ENCODE measurements at places on chromosomes 3 and 15.
A peak's percentile ranks its signal among the peaks of the same experiment; 100 is the strongest.

DNA sequence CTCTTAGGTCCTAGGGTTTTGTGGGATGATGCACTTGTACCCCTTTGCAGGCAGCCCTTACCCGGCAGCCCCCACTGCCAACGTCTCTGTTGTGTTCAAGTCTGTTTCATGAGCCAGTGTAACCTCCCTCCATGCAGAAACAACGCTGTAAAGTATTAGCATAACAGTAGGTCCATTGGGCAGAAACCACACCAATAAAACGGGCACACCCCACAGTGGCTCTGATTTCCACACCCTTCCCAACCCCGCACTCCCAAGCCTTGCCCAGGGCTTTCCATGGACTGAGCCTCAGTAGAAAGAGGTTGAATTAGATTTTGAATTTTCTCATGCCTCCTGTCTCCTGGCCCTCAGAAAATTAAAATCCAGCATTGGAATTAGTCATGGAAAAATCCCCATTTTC lies 124.5 kb downstream of the CACNA1D start:
- no peaks in the 10 kb centered on the region for H3K36me3 ChIP-seq
- H3K27me3 ChIP-seq = peaks cover 19% of the 10 kb centered on the region
- H3K4me3 ChIP-seq = no peak overlapping the region
- H3K27ac ChIP-seq = no peak overlapping the region
- DNase-seq = no peak
- no peaks in the 10 kb centered on the region for H3K4me1 ChIP-seq

DNA sequence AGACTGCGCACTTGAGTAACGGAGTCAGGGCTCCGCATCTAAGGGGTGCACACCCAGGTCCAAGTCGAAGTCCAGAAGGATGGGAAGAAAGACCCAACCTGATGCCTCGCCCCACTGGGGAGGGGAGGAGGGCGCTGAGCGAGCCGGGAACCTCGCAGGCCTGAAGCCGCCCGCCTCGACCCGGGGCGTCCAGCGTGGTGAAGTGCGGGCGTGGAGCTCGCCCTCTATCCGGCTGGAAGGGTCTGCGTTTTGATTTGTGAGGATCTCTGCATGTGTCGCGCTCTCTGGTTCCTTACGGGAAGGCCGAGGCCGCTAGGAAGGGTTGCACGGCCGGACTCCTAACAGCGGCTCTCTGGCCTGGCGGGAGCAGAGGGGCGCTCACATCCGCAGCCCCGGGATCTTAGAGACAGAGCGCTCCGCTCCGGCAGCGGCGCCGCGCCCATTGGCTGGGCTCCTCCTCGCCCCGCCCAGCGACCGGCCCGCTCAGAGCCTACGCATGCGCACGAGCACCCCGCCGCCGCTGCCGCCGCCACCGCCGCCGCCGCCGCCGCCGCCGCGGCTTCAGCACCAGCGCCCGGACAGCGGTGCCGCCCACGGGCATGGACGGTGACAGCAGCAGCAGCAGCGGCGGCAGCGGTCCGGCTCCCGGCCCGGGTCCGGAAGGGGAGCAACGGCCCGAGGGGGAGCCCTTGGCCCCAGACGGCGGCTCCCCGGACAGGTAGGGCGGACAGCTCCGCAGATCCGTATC lies at the start of gene DISP2:
Gene DISP2 (plus strand): TSS at position 497 of the 748 bp plus-strand sequence. CDS start 103 bp downstream, at position 600.
- H3K4me3 ChIP-seq = peak within 1 kb of the TSS; percentile 83
- H3K27ac ChIP-seq = peak within 1 kb of the TSS; percentile 51
- peak; percentile 94 for DNase-seq
- H3K4me1 ChIP-seq = peaks cover 14% of the 10 kb centered on the region

DNA sequence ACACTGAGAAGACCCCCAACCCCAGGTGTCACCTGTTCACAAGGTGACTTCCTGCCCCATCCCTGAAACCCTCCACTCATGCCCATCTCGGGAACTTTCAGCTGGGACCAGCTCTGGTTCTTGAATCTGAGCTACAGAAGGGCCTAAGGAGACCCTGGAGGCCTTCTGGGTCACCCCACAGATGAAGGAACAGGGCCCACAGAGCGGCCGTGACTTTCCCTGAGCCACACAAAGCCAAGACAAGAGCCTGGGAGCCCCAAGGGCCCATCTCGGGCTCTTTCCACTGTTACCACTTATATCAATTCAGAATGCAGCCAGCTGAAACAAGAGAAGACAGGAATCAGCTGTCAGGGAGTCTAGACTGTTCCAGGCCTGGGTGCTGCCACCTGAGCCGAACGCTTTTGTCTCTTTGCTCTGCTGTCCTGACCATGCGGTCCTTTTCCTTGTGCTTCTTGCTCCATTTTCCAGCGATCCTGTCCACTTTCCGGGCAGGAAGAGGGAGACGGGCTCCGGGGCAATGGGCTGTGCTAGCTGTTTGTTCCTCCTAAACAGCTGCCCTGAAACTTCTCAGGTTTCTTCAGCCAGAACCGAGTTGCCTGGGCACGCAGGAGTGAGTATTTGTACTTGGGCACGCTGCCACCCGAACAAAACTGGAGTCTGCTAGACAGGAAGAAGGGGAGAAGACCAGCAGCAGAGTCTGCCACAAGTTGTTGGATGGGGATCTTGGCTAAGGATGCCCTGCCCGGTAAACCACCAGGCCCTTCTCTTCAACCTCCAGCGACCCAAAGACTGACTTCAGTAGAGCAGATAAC lies 28.0 kb upstream of the PIGZ start:
- H3K27me3 ChIP-seq = no peaks in the 10 kb centered on the region
- no peaks in the 10 kb centered on the region for H3K36me3 ChIP-seq
- H3K4me1 ChIP-seq = peaks cover 3% of the 10 kb centered on the region
- DNase-seq = no peak
- H3K4me3 ChIP-seq = no peak overlapping the region
- no peak overlapping the region for H3K27ac ChIP-seq

DNA sequence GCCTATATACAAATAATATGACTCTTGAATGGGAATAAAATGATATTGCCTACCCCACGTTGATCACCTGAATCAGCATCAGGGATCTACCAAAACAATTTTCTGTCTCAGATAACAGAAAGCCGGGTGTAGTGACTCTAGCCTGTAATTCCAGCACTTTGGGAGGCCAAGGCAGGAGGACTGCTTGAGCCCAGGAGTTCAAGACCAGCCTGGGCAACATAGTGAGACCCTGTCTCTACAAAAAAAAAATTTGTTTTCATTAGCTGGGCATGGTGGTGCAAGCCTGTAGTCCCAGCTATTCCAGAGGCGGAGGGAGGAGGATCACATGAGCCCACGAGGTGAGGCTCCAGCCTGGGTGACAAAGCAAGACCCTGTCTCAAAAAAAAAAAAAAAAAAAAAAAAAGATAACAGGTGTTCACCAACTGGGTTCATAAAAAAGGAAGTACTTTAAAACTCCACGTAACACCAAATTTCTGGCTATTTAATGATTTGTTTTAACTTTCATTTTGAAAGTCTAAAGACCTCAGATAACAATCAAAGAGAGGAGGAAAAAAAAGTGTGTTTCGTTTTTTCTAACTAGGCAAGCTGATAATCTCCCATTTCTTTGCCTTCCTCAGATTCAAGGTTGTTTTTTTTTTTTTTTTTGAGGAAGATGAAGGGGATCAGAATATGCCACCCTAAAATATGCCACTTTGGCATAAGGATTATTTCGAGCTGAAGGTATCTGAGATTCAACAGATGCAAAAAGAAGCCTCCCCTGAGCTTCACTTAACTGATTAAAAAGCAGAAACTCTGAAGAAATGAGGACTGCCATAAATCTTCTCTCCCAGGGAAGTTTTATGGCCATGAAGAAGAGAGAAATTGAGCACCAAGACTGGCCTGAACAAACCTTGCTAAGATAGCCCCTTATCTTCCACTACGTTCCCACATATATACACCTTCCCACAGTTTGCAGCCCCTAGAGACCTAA lies 44.1 kb downstream of the TRANK1 start:
- no peak for DNase-seq
- peak overlapping the region; percentile 32 for H3K4me3 ChIP-seq
- no peaks in the 10 kb centered on the region for H3K36me3 ChIP-seq
- H3K4me1 ChIP-seq = peaks cover 32% of the 10 kb centered on the region
- H3K27ac ChIP-seq = peak overlapping the region; percentile 63

- no peak for DNase-seq
- peaks cover 11% of the 10 kb centered on the region for H3K4me1 ChIP-seq
- peaks cover 3% of the 10 kb centered on the region for H3K27me3 ChIP-seq
- no peak overlapping the region for H3K4me3 ChIP-seq
- H3K27ac ChIP-seq = no peak overlapping the region
Measured at GRCh38 chr15:34700891-34701427, 53.8 kb downstream of the GJD2 start.

DNA sequence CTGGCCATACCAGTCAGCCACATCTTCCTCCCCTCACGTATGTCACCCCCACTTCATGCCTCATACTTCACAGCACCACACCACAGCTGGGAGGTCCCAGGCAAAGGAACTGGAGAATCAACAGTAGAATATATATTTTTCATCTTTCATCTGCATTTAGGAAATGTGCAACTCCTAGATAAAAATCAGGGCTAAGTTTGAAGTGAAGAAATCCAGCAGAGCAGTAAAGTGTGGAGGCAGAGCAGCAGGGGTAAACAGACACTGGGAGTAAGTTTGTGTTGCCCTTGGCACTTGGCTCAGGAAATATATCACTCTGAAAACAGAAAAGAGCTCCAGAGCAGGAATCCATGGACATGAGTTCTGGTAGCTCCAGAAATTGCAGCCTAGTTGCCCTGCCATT lies 2.8 kb upstream of the HERC1 start:
- peaks cover 20% of the 10 kb centered on the region for H3K4me1 ChIP-seq
- H3K27ac ChIP-seq = peak overlapping the region; percentile 94
- DNase-seq = no peak

GRCh38 chr3:194561306-194561974 lies 71.8 kb downstream of the TMEM44 start:
- peaks cover 8% of the 10 kb centered on the region for H3K27me3 ChIP-seq
- no peaks in the 10 kb centered on the region for H3K36me3 ChIP-seq
- peaks cover 5% of the 10 kb centered on the region for H3K4me1 ChIP-seq
- no peak overlapping the region for H3K27ac ChIP-seq
- no peak for DNase-seq

GRCh38 chr3:188407158-188407880 lies 253.4 kb downstream of the LPP start:
- DNase-seq = no peak
- no peak overlapping the region for H3K27ac ChIP-seq
- H3K4me1 ChIP-seq = peaks cover 70% of the 10 kb centered on the region

DNA sequence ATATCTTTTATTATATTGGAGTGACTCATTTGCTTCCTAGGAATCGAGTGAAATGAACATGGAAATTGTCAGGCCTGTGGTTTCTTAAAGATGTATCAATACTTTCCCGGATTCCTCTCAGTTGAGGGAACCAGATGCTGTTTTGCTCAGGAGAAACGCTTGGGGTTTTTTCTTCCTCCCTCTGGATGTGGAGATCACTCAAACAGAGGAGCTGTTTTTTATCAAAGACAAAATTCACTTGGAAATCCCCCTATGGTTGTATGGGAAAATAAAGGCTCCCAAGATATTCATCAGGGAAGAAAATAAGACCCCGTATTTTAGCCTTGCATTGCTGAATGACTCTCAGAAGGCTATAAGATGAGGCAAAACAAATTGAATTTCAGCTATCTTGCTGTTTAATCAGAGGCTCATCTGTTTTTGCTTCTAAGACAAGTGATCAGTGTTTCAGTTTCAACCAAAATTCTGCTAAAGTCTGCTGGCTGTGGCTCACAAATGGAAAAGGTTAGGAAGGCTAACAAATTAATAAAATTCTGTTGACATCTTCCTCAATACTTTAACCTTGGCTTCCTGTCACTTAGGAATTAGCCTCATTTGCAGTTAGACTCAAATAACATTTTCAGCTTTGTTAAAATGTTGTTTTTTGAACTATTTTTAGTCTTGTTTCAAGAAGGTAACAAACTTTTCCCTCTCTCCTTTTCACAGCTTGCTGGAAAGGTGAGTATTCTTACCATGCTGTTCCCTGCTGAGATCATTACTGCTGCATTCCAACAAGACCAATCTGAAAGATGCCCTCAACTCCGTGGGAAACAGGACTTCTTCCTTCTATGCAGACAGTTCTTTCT lies 83.6 kb downstream of the COL6A5 start:
- no peak overlapping the region for H3K4me3 ChIP-seq
- no peak for DNase-seq
- H3K4me1 ChIP-seq = no peaks in the 10 kb centered on the region
- no peaks in the 10 kb centered on the region for H3K27me3 ChIP-seq

DNA sequence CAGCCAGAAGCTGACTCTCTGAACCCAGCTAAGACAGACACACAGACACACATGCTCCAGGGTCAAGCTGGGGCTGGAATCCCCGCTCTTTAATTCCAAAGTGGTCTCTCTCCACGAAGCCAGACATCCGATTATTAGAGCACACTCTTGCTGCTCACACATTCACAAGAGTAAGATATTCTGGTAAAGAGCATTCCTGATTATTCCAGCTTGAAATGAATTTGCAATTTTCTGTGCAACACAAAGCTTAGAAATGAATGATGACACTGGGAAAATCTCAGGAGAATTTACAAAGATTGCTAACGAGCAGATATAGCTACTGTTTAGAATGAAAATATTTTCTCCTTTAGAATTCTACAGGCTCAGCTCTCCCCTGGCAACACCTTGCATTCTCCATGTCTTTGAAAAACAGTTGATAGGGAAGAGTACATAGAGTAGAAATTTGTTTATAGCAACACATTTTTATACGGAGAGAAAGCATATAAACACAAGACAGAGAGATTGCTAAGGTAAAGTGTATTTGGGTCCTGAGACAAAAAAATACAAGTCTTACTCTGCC lies 80.6 kb upstream of the EIF1B start:
- no peaks in the 10 kb centered on the region for H3K36me3 ChIP-seq
- no peaks in the 10 kb centered on the region for H3K4me1 ChIP-seq
- no peak overlapping the region for H3K4me3 ChIP-seq
- H3K27me3 ChIP-seq = no peaks in the 10 kb centered on the region
- no peak overlapping the region for H3K27ac ChIP-seq

DNA sequence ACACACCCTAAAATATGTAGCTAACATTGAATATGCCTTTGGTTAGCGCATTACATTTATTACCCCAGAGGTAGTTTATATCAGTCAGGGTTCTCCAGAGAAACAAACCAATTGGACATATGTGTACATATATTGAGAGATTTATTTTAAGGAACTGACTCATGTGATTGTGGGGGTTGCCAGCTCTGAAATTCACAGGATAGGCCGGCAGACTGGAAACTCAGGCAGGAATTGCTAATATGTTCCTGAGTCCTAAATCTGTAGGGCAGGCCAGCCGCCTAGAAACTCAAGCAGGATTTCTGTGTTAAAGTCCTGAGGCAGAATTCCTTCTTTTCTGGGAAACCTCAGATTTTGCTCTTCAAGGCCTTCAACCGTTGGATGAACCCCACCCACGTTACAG lies 189.7 kb downstream of the CDIN1 start:
- no peak overlapping the region for H3K27ac ChIP-seq
- no peak overlapping the region for H3K4me3 ChIP-seq
- H3K36me3 ChIP-seq = peaks cover 6% of the 10 kb centered on the region
- H3K27me3 ChIP-seq = no peaks in the 10 kb centered on the region

- no peak for DNase-seq
- peak overlapping the region; percentile 39 for H3K27ac ChIP-seq
- peaks cover 11% of the 10 kb centered on the region for H3K4me1 ChIP-seq
- H3K27me3 ChIP-seq = no peaks in the 10 kb centered on the region
- peaks cover 6% of the 10 kb centered on the region for H3K36me3 ChIP-seq
- H3K4me3 ChIP-seq = no peak overlapping the region
Measured at GRCh38 chr3:195522254-195523023, 20.7 kb downstream of the PPP1R2 start.

Data from natural killer cell treated with Interleukin-12 subunit alpha and Interleukin-12 subunit beta and Interleukin-15 and Interleukin-18, amount 100 ng/mL, for 72 hours (primary cell).